Osteocyte (in vitro differentiated cells): ENCODE measurements at places on chromosomes 2 and 18. TPM values are rescaled to one million over a fixed set of nuclear protein-coding genes. Genes with fewer than 3 reads are reported as not detected.

TM4SF20 gene
- total RNA-seq: not detected in 2 replicates

WDPCP gene
- total RNA-seq: 11.1 and 12.4 TPM in 2 replicates

SPC25 gene
- total RNA-seq: 4.4 and 5.6 TPM in 2 replicates

PSMA8 gene
- not detected in 2 replicates for total RNA-seq

LRATD1 gene
- total RNA-seq: not detected in 2 replicates

TXNDC2 gene
- total RNA-seq: 0.11 and 0.29 TPM in 2 replicates

KCNS3 gene
- total RNA-seq: not detected in 2 replicates

PEX13 gene
- 19.6 and 20.3 TPM in 2 replicates for total RNA-seq

- no peak overlapping the region for H3K4me3 ChIP-seq
- H3K4me1 ChIP-seq: peaks cover 31% of the 10 kb centered on the region
These were observed 8.1 kb downstream of the TEX44 start for GRCh38 chr2:231600619-231601355.

DNA sequence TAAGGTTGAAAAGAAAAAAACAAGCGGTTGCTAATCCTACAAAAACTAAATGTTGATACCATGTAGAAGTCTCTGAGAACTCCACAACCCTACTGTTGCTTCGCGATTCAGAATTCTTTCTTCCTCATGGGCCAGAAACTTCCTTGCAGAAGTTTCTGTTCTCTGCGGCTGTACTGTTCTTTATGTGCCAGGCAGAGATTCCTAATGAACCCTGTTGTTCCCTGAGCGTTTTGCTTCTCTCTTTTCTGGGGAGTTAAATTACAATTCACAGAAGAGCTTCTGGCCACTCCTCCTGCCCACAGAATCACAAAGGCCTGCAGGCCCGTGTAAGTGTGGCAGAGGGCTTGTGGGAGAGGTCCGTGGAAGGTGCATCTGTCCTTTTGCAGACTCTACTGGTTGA is 1.8 kb upstream of the THNSL2 start:
- H3K4me3 ChIP-seq: no peak overlapping the region
- H3K27me3 ChIP-seq: peaks cover 51% of the 10 kb centered on the region
- H3K4me1 ChIP-seq: no peaks in the 10 kb centered on the region
- DNase-seq: no peak
- no peak overlapping the region for H3K27ac ChIP-seq
- H3K36me3 ChIP-seq: peaks cover 2% of the 10 kb centered on the region

GRCh38 chr2:648476-649424 is 28.5 kb downstream of the TMEM18 start:
- peak; percentile 81 for DNase-seq
- no peak overlapping the region for H3K27ac ChIP-seq

DNA sequence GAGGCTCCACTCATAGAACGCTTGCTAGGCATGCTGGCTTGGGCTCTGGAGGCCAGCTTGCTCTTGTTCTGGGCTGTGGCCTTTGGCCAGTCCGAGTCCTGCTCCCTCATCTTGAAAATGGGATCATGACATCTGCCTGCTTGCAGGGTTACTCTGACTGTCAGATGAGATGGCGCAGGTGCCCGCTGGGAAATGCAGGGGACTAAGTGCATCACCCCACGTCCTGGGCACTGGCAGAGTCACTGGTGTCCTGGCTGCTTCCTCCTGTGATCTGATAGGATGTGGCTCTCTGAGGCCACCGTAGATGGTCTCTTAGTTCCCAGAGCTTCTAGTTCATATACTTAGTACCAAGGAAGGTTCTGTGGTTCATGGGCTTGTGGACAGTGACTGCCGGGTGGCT is 18.5 kb downstream of the LDLRAD4 start:
- H3K27me3 ChIP-seq: peaks cover 18% of the 10 kb centered on the region
- H3K4me3 ChIP-seq: no peak overlapping the region
- H3K4me1 ChIP-seq: peaks cover 1% of the 10 kb centered on the region

DNA sequence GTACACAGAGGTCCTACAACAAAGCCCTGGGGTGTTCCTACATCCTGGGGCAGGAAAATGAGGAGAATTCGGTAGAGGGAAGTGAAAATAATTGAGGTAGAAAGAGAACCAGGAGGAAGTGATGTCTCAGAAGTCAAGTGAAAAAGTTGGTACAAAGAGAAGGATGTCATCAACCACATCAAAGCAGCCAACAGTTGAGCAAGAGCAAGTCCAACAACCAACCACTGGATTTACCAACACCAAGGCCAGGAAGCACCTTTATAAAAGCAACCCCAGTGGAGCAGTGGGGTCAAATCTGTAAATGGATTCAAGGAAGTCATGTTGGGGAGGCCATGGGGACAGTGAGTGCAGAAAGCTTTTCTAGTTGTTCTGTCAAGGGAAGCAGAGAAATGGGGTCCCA is 360.4 kb downstream of the ZNF516 start:
- H3K27me3 ChIP-seq: no peaks in the 10 kb centered on the region
- no peak overlapping the region for H3K27ac ChIP-seq
- DNase-seq: no peak
- H3K4me3 ChIP-seq: no peak overlapping the region

GRCh38 chr2:239608723-239609122 is 207.9 kb upstream of the HDAC4 start:
- H3K27me3 ChIP-seq: no peaks in the 10 kb centered on the region
- no peak overlapping the region for H3K4me3 ChIP-seq
- H3K4me1 ChIP-seq: no peaks in the 10 kb centered on the region
- no peaks in the 10 kb centered on the region for H3K36me3 ChIP-seq
- peak; percentile 79 for DNase-seq

DNA sequence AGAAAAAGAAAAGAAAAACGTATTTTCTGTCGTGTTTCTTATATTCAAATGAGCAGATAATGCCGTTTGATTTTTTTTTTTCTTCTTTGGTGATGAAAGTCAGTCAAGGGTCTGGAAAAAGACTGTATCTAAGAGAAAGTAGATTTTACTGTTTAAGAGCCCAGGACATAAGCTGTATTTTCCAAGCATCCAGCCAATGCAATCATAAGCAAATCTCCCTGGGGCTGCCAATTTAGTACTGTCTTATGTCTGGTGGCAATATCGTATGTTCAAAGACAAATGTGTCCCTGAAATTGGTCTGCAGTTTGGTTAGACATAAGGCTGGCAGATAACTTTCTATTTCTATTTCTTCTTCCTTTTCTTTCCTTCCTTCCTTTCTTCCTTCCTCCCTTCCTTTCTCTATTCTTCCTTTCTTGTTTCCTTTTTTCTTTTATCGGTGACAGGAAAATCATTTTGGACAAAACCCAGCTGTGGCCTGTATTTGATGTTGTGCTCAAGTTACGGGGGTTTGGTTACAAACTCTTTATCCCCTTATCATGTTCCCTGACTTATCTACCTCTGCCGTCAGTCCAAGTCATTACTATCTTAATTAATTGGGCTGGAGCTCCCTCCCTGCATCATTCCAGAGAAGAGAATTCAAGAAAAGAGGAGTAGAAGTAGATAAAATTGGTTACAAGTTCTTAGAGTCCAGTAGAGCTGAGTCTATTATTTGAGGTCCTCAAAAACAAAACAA is 683.4 kb upstream of the FSHR start:
- H3K36me3 ChIP-seq: no peaks in the 10 kb centered on the region
- no peak overlapping the region for H3K27ac ChIP-seq
- no peak for DNase-seq
- H3K27me3 ChIP-seq: no peaks in the 10 kb centered on the region
- no peaks in the 10 kb centered on the region for H3K4me1 ChIP-seq

DNA sequence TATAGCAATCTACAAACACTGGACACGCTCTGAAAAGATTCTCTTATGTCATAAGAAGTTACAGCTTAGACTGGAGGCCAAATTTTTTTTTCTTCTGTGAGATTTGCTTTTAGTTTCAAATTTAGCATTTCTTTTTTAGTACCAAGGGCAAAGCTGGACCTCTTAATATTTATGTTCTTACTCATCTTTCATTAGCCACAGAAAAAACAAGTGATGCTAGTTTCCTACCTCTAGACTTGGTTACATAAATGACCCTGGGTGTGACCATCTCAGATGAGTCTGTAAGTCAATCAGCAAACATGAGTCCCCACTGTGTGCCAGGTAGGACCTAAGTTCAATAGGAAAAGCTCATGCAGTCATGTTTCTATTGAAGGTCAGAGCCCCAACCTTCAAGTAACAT is 94.4 kb downstream of the MEP1B start:
- H3K27ac ChIP-seq: no peak overlapping the region
- no peak overlapping the region for H3K4me3 ChIP-seq
- H3K4me1 ChIP-seq: peaks cover 9% of the 10 kb centered on the region
- H3K36me3 ChIP-seq: no peaks in the 10 kb centered on the region
- H3K27me3 ChIP-seq: no peaks in the 10 kb centered on the region

DNA sequence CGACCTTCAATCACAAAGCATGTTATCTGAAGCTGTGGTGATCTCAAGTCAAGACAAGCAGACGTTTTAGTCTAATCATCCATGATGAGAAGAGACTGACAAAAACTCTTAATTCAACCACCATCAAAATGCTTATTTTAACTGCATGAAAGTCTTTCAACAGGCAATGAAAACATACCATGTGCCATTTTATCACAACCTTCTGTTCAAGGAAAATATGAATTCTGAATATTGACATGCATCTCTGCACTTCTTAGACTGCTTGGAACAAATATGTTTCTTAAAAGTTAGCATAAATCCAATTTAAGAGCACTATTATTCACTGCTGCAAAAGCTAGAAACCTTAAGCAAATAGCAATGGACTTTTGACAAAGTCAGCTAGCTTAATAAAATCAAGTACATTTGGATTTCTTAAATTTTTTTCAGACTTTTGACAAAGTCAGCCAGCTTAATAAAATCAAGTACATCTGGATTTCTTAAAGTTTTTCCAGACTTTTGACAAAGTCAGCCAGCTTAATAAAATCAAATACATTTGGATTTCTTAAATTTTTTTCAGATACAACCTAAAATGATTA is 70.9 kb downstream of the OLA1 start:
- no peak overlapping the region for H3K27ac ChIP-seq
- no peak overlapping the region for H3K4me3 ChIP-seq
- no peak for DNase-seq

DNA sequence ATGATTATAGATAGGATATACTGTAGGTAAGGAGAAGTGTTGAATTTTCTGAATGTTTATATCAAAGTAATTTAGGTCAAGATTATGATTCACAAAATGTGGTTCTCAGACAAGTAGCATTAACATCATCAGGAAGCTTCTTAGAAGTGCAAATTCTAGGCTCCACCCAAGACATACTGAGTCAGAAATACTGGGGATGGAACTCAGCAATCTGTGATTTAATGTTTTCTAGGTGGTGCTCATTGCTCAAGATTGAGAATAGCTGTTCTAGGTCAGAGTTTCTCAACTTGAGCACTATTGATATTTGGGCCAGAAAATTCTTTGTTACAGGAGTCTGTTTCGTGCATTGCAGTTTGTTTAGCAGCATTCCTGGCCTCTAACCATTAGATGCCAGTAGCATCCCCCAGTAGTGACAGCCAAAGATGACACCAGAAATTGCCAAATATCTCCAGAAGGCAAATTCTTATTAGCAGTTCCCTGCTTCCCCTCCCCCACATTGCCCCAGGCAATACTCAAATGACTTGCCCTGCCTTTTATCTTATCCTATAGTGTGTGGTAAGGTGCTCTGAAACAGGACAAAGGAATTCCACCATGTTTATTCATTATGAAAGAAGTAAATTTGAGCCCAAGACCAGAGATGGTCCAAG is 1001.2 kb downstream of the DPP10 start:
- no peaks in the 10 kb centered on the region for H3K36me3 ChIP-seq
- no peak overlapping the region for H3K4me3 ChIP-seq
- no peaks in the 10 kb centered on the region for H3K4me1 ChIP-seq
- H3K27me3 ChIP-seq: no peaks in the 10 kb centered on the region

- no peak for DNase-seq
- no peaks in the 10 kb centered on the region for H3K36me3 ChIP-seq
- H3K4me3 ChIP-seq: no peak overlapping the region
- H3K27ac ChIP-seq: no peak overlapping the region
- H3K27me3 ChIP-seq: no peaks in the 10 kb centered on the region
These were observed 639.8 kb downstream of the TMEM182 start for GRCh38 chr2:103401621-103402020.

DNA sequence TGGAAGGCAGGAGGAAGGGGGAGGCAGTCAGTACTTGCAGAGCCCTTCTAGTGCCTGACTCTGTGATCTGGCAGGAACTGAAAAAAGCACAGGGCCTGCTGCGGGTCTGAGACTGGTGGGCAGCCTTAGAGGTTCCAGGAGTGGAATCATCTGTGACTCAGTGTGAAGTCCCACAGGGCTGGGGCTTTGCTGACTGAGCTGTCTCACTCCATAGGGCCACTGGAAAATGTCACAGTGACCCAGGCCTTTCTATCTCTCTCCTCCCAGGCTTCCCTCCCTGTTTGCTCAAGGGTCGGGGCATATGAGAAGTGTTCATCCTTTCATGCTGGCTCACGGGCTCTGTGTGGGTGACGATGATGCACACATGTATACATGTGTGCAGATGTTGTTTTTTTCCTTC is 47.1 kb upstream of the ZFP36L2 start:
- no peak for DNase-seq
- H3K27ac ChIP-seq: no peak overlapping the region
- no peaks in the 10 kb centered on the region for H3K27me3 ChIP-seq
- peaks cover 4% of the 10 kb centered on the region for H3K36me3 ChIP-seq

GRCh38 chr2:30354621-30355020 is 92.4 kb upstream of the LCLAT1 start:
- H3K4me1 ChIP-seq: peaks cover 1% of the 10 kb centered on the region
- peaks cover 3% of the 10 kb centered on the region for H3K27me3 ChIP-seq
- H3K36me3 ChIP-seq: no peaks in the 10 kb centered on the region
- no peak overlapping the region for H3K4me3 ChIP-seq
- no peak for DNase-seq

GRCh38 chr2:221602938-221603337 is 30.8 kb upstream of the EPHA4 start:
- no peak overlapping the region for H3K4me3 ChIP-seq
- H3K27me3 ChIP-seq: peaks cover 14% of the 10 kb centered on the region
- H3K4me1 ChIP-seq: no peaks in the 10 kb centered on the region
- no peak overlapping the region for H3K27ac ChIP-seq
- H3K36me3 ChIP-seq: no peaks in the 10 kb centered on the region
- DNase-seq: no peak

- peaks cover 27% of the 10 kb centered on the region for H3K4me1 ChIP-seq
- H3K4me3 ChIP-seq: no peak overlapping the region
These were observed 182.8 kb upstream of the RAB12 start for GRCh38 chr18:8426401-8426800.

DNA sequence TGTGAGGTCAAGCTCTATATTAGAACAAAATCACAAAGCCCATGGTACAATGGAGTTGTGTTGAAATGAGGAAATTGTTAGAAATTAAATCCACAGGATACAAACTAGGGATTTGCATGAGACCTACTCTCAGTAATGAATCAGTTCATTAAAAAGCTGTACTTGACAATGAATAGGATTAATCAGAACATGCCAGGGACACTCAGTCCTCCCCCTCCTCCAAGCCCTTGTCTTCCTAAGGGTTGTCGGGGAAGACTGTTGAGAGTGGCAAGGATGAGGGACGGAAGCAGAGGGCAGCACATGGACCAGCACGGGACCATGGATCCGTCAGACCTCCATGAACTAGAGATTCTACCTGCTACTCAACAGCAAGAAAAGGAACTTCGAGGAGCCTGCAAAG is 39.8 kb downstream of the SPRED2 start:
- H3K36me3 ChIP-seq: peaks cover 6% of the 10 kb centered on the region
- H3K4me1 ChIP-seq: peaks cover 59% of the 10 kb centered on the region
- no peak overlapping the region for H3K4me3 ChIP-seq
- H3K27ac ChIP-seq: no peak overlapping the region
- H3K27me3 ChIP-seq: no peaks in the 10 kb centered on the region

GRCh38 chr18:47206945-47207637 is 30.9 kb upstream of the IER3IP1 start:
- no peaks in the 10 kb centered on the region for H3K4me1 ChIP-seq
- H3K36me3 ChIP-seq: no peaks in the 10 kb centered on the region
- DNase-seq: no peak
- peaks cover 61% of the 10 kb centered on the region for H3K27me3 ChIP-seq
- H3K4me3 ChIP-seq: no peak overlapping the region
